ENCODE measurements at places on chromosomes 11 and 22.

DNA sequence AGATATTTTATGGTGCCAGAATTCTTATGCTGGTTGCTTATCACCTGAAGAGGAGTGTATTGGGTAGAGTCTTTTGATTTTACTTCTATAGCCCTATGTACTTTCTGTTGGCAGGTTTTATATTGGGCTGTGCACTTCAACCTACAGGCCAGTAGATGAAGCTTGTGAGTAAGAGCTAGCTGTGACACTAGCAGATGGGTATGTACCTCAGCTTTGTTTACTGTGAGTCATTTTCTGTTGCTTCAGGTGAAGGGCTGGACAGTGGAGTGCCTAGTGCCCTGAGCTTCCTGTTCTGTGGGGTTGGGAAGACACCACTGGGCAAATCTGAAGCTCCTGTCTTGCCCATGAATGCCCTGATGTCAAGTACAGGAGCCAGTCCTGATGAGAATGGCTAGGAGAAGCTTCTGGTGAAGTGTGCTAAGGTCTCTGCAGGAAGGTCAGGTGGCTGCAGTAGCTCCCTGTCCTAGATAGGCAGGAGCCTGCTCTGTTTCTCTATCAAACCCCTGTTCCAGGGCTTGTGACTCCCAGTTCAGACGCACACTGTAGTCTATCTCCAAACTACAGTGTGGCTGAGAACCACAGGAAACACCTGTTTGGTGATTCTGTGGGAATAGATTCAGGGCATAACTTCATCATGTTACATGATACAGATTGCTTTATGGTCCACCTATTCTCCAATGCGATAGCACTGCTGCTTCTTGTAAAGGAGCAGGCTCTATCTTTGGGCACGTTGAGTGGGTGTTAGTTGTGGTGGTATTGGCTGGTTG, 755.7 kb downstream of the KCNA4 start:
- no peak for DNase-seq

GRCh38 chr11:75878933-75879332, 63.9 kb downstream of the UVRAG start:
- no peak for DNase-seq

DNA sequence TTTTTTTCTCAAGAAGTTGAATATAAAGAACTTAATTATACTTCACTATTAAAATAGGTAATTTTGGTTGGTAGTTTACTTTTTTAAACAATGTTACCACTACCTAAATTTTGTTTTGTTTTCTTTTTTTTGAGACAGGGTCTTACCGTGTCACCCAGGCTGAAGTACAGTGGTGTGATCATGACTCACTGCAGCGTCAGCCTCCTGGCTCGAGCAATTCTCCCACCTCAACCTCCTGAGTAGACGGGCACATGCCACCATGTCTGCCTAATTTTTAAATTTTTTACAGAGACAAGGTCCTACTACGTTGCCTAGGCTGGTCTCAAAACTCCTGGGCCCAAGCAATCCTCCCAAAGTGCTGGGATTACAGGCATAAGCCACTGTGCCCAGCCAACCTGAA, 17.6 kb downstream of the SPCS2 start:
- DNase-seq, result no peak

- no peak for DNase-seq
Measured at GRCh38 chr11:119378851-119379465, 2.5 kb downstream of the USP2 start.

DNA sequence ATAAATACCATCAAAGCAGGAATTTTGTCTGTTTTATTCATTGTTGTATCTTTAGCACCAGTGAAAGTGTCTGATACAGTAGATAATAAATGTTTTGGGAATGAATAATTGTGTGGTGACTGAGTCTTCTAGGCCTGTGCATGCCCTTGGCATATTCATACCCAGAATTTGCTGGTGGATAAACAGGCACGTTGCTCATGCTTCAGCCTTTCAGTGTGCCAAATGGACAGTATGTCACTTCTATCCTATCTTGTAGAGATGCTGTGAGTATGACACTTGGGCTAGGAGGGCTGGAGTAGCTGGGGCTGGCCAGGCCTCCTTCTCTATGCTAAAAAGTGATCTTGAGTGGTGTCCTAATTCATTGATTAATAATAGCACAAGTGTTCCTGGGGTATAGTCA, 287.3 kb upstream of the DDI1 start:
- no peak for DNase-seq

DNA sequence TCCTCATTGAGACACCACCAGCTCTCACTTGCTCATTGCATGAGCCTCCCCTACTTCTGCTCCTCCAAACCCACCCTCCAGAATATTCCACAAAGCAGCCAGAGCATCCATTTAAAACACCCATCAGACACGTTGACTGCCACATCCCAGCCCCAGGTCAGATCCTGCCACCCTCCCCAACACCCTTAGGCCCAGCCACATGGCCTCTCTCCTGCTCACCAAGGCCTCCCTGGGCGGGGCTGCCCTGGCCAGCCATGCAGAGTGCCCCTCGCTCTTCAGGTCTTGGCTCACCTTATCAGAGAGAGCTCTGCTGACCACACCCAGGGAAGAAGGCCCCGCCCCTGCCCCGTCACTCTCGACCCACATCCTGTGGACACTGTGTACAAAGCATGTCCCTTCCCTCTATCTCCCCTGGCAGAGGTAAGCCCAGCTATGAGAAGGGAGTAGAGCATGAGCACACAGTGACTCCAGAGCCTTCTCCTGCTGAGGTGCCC, 106.8 kb downstream of the MICAL3 start:
- DNase-seq, result no peak

GRCh38 chr11:2445746-2446551, 1.1 kb downstream of the KCNQ1 start:
- no peak for DNase-seq

- DNase-seq, result peak; percentile 3
Measured at GRCh38 chr11:2566223-2567025, 121.6 kb downstream of the KCNQ1 start.

GRCh38 chr11:85843929-85844328, 11.3 kb upstream of the CCDC83 start:
- DNase-seq, result no peak

GRCh38 chr11:68399916-68400315, 60.6 kb upstream of the PPP6R3 start:
- no peak for DNase-seq

DNA sequence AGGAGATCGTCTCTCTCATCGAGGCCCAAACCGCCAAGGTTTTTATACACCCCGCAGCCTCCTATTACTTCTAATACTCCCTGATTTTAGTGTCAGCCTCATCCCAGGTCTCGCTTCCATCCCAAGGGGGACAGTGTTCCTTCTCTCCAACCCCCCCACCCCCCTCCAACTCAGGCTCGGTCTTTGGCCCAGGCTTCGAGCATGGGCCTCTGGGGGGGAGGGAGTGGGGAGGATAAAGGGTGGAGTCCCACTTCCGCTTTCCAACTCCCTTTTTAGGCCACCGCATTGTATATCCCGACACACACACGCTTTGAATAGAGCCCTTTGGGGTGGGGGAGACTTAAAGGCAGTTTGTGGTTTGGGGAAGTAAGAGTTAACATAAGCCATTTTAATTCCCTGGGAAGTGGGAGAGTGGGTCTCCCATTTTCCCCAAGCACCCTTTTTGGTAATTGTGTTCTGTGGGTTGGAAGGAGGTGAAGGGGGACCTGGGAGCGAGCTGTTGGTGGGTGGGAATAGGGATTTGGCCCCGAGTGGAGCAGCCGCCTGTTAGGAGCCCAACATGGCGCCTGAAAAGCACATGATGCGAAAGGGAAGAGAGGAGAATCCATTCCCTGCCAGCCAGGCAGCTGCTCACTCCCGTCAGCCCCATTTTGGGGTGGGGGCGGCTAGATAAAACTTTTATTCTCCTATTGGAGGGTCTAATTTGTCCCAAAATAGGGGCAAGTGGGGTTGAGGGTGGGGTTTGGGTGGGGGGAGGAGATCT, 844 bp downstream of the PCF11 start:
- peak; percentile 59 for DNase-seq

DNA sequence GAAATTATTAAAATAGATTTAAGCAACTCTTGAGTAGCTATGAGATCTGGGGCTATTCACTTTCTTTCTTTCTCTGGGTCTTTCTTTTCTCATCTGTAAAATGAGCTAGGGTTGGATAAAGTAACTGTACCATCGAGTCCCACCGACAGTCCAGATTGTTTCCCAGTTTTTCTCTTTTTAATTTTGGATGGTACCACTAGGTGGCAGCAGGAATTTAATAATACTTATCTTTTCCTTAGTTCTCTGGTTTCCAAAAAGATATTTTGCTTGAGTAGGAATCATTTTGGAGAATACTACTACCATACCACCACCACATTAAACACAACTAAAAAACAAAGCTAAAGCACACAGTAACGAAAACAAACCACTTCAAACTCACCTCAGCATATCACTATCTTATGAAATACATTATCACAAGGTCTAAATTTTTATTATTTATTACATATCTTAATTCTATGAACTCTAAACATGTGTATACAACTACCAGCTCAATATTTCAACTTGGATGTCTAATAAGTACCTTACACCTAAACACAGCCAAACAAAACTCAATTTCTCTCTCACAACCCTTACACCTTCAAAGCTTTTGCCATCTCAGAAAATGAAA, 584.0 kb downstream of the KCNA4 start:
- no peak for DNase-seq

- DNase-seq, result no peak
Measured at GRCh38 chr11:129315781-129316579, 59.7 kb upstream of the BARX2 start.

DNA sequence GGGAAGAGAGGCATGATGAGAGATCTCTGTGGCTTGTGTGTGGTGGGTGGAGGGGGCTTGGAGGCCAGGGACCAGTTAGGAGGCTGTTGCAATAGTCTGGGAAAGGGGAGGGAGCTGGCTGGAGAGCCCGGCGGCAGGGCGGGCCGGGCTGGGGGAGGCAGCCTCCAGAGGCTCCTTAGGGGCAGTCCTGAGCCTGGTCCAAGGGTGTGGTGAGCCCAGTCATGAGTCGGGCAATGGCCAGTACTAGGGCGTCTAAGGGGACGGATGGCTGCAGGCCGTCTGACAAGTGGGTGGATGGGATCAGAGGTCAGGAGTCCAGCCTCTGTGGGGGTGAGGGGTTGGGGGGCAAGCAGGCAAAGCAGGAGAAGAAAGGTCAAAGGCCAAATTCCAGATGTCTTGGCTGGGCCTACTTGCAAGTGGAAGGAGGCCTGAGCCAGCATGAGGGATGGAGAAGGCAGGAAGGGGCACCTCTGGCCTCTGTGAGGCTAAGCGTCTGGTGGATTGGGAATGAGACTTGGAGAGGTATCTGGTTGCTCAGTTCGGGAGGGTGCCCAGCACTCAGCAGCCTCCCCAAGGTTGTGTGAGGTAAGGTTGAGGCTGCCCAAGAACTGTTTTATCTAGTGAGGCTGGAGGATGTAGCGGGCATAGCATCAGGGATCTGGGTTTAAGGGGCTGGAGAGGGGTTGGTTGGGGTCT, 6.0 kb upstream of the CD248 start:
- DNase-seq, result no peak

DNA sequence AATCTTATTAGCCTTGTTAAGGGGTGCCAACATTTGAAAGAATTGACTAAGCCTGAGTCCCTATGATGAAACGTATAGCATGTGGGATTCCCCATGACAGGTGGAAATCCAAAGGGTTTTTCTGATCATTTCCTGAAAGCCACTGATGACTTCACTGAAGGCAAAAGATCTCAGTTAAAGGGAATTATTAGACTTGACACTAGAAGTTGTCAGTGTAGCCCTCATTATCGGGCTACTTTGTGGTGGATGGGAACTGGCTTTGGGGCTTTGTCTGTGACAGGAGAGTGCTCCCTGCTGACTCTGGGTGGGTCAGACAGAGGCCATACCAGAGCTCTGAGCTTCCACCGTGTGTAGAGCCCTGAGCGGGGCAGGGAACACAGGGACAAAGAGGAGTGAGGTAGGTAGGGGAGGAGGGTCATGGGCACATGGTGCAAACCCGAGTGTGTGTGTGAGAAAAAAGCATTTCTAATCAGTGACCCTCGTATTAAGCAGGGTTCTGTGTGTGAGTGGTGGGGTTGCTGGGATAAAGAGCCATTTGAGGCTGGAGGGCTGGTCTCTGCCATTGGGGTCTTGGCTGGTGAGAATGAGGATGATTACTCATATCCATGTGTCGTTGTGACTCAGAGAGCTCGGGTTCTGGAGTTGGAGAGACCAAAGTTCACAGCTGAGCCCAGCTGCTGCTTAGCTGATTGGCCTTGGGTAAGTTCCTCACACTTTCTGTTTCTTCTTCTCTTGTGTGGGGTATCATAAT, 101.1 kb downstream of the GRIK4 start:
- DNase-seq, result no peak

Data from BE2C (cell line).